ENCODE measurements at places on chromosomes 2 and 18.

DNA sequence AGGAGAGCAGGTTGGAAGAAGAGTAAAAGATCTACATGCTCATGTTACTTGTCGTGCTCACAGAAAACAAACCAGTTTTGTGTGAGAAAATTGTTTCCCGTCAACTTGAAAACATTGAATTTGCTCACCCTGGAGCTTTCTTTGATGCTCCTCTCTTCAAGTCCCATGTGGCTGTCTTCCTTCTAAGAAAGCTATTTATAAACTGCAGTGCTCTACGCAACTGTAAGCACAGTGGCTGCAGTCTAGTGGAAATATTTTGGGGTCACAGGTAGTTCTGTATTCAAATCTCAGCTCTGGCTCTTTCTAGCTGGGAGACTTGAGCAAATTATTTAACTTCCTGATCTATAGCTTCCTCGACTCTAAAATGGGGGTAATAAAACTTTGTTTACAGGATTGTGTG, 211.8 kb downstream of the PLCL1 start:
- no peak for DNase-seq

DNA sequence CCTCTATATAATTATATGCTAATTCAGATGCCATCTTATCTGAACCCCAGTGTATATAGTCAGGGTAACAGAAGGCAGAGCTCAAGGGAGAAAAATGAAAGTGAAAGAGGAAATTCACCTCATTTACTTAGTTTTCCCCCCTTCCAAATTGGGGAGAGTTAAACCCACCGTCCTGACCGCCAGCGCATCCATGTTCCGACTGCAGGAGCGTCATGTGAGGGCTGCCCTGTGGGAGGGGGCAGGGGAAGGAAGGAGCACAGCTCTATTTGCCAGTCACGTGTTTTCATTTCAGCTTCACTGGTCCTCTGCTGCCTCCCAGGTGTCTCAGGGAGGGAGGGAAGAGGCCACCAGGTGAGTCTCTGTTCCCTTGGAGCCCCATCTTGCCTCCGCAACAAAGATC, 13.2 kb downstream of the CNNM4 start:
- DNase-seq: no peak

GRCh38 chr2:241555711-241556110, 2.8 kb upstream of the BOK start:
- no peak for DNase-seq

DNA sequence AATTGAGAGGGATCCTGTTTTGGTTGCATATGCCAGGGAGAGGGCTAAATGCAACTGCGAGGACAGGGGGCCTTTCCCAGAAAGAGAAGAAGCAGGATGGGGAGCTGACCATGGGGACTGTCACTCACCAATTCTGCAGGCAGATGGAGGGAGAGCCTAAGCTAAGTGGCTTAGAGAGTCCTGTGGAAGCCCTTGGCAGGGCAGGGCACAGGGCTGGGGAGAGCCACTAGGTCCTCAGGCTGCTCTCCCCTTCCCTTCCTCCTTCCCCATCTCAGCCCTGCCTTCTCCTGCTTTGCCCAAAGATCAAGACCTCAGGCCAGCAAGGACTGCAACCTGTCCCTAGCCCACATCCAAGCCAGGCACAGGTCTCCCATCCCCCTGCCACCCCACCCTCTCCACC, 24.4 kb upstream of the CATIP start:
- DNase-seq: no peak
